ENCODE measurements at places on chromosomes 4 and X.
A peak's percentile ranks its signal among the peaks of the same experiment; 100 is the strongest.

- no peak for DNase-seq
These were observed 558.9 kb downstream of the SPOCK3 start for GRCh38 chr4:166675411-166675810.

GRCh38 chr4:80814266-80814665, 216.2 kb upstream of the BMP3 start:
- DNase-seq: peak; percentile 28

- no peak for DNase-seq
These were observed 32.9 kb downstream of the SETD7 start for GRCh38 chr4:139523076-139523475.

- no peak for DNase-seq
These were observed 184.0 kb downstream of the PCDH7 start for GRCh38 chr4:30904215-30904555.

DNA sequence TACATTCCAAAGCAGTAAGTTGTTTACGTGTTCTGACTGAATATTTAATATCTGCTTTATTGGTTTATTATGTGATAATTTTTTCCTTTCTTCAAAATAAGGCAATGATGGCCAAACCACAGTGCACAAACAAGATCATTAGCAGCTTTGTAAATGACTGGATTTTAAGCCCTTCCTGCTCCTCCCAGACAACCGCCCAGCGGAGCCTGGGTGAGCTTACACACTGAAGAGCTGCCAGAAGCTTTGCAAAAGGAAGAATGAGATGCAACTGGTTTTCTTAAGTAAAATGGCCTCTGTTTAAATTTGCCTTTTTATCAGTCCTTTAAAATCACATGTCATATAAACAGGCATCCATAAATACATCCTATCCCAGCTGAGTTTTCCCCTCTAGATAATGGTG, 52.2 kb downstream of the SPARCL1 start:
- no peak for DNase-seq

- DNase-seq: no peak
These were observed 177.1 kb upstream of the NUDT10 start for GRCh38 chrX:51155566-51155965.

- no peak for DNase-seq
These were observed 494.3 kb downstream of the IL15 start for GRCh38 chr4:142130666-142131065.

DNA sequence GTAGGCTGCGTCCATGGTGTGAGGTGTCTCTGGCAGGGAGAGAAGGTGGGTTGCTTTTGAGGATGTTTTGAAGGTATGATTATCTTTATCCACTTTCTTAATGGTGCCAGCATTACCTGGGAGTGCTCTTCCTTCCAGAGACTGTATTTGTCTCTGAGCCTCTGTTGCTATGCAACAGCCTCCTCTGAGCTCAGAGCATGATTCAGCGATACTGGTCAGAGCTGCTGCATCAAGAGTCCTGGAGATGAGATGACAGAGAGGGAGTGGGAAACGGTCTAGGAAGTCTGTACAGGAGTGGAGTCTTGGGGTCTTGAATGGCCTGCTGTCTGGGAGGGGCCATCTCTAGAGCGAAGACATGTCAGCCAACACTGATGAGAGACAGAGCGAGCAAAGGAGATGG, 104.4 kb upstream of the RAB40AL start:
- DNase-seq: peak; percentile 16

- DNase-seq: peak; percentile 66
These were observed 16.8 kb downstream of the SMIM20 start for GRCh38 chr4:25930731-25931354.

DNA sequence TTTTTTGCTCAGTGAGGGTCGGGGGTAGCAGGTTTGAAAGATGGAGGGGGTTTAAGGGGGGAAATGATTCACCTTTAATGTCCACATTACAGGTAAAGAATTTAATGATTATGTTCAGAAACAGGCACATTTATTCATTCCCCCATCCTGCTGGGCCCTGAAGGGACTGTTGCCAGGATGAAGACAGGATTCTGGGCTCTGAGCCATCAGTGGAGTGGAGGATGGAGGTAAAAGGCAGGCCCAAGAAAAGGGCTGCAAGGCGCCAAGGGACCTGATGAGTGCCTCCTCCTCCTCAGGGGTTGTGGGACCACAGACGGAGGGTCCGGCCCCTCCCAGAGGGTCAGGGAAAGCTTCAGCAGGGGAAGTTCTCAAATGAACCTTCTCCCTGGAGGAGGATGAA, 40.4 kb upstream of the PROM1 start:
- DNase-seq: peak; percentile 35

- DNase-seq: peak; percentile 79
These were observed 209.2 kb downstream of the GLUD2 start for GRCh38 chrX:121256647-121257046.

DNA sequence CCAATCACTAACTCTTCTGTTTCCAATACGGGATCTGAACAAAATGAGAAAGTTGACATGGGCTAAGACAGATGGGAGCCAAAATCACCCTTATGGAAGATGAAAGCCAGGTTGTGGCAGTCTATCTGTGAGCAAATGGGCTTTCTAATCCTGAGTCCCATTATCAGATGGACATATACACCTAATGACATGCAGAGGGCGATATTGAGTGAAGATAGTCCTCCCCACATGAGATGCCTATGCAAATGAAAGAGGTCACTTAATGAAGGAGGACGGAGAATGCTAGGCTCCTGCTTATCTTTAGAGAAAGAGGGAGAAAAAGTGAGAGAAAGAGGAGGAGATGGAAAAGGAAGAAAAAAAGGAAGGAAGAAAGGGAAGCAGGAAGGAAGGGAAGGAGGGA, 547.5 kb downstream of the NLGN4X start:
- DNase-seq: peak; percentile 9

DNA sequence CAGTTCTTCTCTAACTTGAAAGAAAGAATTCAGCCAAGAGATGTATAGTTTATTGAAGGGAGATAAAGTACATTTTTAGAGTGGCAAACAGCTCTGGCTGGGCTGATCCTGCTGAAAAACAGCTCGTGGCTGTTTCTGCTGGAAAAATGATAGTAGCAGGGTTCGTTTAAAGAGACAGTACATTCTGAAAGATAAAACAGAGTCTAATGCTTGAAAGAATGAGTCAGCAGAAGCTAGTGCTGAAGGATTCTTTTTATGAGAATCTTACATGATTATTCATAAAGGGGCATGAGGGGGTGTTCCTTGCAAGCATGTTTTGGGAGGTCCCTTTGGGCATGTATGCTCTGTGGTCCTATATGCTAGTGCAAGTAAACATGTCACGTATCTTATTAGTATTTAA, 790.0 kb downstream of the PCDH18 start:
- no peak for DNase-seq

DNA sequence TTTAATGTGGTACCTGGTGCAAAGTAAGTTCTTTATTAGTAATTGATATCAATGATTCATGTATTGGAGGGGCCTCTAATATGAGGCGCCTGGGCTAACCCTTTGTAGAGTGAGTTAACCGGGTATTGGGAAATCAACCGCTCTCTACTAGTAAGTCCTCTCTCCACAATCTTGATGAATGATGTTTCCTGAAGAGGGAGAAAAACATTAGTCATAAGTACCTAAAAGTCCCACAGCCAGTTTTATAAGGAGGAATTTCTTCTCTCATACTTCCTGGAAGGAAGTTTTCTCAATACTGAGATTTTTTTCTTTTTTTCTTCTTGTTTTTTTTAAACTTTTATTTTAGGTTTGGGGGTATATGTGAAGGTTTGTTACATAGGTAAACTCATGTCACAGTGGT, 62.3 kb downstream of the AGTR2 start:
- no peak for DNase-seq

DNA sequence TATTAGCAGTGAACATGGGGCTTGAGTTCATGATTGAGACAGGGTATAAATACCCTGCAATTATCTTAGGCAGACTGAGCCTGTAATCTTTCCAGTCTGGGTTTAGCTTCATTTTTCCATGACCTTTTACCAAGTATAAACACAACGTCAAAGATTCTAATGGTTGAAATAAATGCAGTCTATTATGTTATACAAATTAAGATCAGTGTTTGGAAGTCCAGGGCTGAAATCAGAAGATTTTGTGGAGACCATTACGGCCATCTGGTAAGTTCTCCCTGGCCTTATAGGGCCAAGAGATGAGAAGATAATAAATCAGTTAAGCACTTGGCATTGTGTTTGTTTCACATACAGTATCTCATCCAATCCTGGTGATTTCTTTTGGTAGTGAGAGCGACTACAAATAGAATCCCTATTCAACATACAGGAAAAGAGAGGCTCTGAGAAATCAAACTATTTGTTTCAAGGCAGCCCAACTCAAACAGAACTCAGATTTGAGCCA, 425.8 kb downstream of the PACRGL start:
- DNase-seq: no peak

- peak; percentile 28 for DNase-seq
These were observed 342.5 kb upstream of the FSTL5 start for GRCh38 chr4:162506253-162506652.

DNA sequence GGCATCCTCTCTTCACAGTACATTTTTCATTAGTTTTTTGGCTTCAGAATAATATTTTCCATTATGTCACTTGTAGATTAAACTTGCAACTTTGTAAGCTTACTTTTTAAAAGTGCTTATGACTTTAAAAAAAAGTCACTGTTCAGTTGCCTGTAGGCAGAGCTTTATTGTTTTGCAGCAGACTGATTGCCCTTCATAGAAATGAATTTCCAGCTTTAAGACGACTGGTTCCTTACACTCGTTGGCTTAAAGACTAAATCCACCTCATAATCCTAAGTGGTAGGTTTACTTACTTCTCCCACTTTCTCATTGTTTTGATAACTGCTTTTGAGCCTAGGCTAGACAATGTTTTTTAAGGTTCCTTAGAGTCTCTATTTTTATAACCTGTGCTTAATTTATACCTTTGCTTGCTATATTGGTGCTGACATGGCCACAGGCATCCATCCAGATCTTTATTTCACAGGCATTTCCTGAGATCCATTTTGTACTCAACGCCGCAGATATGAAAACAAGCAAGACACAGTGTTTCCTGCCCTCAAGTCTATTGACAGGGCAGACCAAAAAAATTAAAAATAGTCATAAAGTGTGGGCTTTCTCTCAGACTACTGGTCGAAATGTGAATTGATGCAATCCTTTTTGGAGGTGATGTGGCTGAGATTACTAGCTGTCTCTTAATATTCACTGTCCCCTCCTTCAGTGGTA, 12.6 kb upstream of the IL13RA2 start:
- DNase-seq: peak; percentile 16

GRCh38 chr4:138978600-138978999, 37.0 kb upstream of the NOCT start:
- DNase-seq: no peak

DNA sequence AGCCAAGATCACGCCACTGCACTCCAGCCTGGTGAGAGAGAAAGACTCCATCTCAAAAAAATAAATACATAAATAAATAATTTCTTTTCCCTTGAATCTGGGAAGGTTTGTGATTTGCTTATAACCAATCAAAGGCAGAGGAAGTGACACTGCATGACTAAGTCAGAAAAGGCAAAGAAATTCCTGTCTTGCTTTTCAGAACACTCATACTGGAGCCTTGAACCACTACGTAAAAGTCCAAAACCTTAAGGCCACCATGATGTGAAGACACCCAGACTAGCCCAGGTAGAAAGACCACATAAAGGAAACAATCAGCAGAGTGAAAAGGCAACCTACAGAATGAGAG, 36.6 kb downstream of the TMEM156 start:
- no peak for DNase-seq

DNA sequence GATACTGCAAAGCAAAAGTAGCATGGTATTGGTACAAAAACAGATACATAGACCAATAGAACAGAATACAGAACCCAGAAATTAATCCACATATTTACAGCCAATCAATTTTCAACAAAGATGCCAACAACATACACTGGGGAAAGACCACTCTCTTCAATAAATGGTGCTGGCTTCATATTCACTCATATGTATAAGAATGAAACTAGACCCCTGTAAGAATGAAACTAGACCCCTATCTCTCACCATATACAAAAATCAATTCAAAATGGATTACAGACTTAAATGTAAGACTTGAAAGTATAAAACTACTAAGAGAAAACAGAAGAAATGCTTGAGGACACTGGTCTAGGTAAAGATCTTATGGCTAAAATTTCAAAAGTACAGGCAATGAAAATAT, 19.3 kb downstream of the TLR6 start:
- DNase-seq: no peak

DNA sequence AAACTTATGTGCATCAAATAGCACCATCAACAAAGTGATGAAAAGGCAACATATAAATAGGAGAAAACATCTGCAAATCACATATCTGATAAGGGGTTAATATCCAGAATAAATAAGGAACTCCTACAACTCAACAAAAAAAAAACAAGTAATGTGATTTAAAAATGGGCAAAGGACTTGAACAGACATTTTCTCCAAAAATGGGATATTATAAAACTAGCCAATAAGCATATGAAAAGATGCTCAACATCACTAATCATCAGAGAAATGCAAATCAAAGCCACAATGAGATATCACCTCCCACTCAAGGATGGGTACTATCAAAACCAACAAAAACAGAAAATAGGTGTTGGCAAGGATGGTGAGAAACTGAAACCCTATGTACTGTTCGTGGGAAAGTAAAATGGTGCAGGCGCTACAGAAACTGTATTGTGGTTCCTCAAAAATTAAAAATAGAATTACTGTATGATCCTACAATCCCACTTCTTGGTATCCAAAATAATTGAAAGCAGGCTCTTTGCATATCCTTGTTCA, 2.4 kb downstream of the DNAJB14 start:
- DNase-seq: no peak

GRCh38 chrX:100863326-100863864, 10.8 kb downstream of the NOX1 start:
- no peak for DNase-seq

GRCh38 chrX:118901991-118902390, 72.4 kb upstream of the LONRF3 start:
- DNase-seq: no peak

DNA sequence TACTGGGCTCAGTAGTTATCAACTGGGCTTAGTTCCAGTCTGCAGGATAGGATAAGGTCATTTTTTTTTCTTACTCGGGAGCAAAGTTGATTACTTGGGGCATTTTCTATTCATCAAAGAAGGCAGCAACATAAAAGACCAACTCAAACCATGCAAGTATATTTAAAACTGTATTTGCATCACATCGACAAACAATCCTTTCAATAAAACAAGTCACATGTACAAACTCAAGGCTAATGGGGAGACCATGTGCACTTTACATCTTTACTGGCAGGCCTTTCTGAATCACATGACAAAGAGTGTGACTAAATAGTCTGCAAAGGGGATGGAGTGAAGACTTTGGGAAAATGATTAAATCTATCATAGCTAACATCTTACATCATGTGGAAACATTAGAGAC, 610.4 kb upstream of the BOD1L1 start:
- no peak for DNase-seq

- no peak for DNase-seq
These were observed 158.3 kb upstream of the KIT start for GRCh38 chr4:54499308-54500074.

- DNase-seq: no peak
These were observed 57.6 kb upstream of the RAP1GDS1 start for GRCh38 chr4:98203332-98204235.

- peak; percentile 79 for DNase-seq
These were observed 2.5 kb downstream of the NYX start for GRCh38 chrX:41449615-41450014.

GRCh38 chr4:55183926-55184599, 58.7 kb upstream of the KDR start:
- DNase-seq: no peak

GRCh38 chr4:5878359-5878758, 14.5 kb downstream of the CRMP1 start:
- no peak for DNase-seq

All from muscle of leg (tissue), 16 donors.